ENCODE measurements at places on chromosomes 5 and 9.

DNA sequence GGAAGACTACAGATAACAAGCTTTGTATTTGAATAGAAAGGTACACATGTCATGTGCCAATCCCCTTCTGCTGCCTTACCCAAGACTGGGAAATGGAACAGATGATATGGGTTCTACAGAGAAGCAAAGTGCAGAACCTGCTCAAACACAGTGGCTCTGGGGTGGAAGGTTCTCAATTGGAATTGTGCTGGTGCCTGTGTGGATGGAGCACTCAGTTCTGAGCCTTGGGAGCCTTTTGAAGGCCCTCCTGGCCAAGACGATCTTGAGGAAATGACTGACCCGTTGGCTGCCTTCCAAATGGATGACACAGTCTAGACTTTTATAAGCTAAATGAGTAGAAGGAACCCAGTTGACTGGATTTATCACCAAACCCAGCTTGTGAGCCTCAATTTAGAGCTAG, 4.2 kb upstream of the PRSS3 start:
- DNase-seq = no peak

DNA sequence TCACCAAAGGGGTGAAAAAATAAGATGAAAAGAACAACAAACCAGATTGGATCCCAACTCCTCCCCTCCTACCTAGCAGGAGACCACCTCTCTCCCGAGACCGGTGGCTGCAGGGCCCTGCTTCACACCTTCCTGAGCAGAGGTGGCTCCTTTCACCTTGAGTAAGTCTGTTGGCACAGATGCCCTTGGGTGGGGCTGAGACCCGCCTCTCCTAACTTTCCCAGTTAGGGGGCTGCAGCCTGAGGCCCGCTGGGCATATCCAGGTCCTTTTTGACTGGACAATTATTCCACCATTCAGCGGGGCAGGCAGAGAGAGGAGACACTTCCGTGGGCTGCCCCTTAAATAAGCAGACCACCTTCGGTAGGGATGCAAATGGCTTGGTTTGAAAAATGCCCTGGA, 1.3 kb downstream of the SLC25A48 start:
- no peak for DNase-seq

DNA sequence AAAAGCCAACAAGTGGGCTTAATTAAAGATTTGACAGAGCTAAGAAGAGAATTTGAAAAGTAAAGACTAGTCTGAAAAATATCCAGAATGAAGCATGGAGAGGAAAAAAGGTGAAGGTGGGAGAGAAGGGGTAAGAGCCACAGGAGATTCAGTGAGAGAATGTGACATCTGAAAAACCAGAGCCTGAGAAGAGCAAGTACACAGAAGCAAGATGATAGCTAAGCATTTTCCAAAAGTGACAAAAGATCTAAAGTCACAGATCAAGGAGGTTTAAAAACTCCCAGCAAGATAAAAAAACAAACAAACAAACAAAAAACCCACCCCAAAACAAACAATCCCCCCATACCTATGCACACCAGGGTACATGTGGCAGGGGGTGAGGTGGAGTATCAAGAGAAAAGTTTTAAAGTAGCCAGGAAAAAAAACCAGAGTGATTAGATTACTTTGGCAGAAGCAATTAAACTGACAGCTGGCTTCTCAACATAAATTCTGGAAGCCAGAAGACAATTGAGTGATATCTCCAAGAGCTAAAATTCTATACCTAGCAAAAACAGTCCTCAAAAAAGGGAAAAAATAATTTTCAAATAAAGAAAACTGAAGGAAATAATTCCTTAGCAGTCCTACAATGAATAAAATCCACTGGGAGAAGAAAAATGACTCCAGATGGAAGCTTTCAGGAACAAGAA, 111.4 kb downstream of the RAPGEF6 start:
- DNase-seq = no peak

GRCh38 chr5:179472174-179472573, 78.2 kb upstream of the RUFY1 start:
- DNase-seq = no peak

- DNase-seq = no peak
Observed at GRCh38 chr5:127586811-127587210, 62.1 kb upstream of the CTXN3 start.

DNA sequence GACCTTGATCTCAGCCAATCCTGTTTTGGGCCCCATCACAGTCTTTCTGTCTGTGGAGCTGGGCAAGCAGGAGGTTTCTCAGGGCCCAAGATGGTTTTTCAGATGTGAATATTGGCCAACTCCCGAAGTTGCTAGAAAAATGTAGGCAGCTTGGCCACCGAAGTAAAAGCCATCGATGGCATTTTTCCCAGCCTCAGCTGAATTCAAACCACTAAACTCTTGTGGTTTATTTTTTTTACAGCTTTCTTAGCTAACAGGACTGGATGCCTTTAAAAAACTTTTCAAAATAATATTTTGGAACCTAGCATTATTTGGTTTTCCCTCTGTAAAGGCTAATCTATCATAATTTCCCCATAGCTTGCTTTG, 102.5 kb upstream of the ERCC6L2 start:
- DNase-seq = no peak

- DNase-seq = no peak
Observed at GRCh38 chr9:94761481-94761880, 35.0 kb downstream of the AOPEP start.

- no peak for DNase-seq
Observed at GRCh38 chr9:83471241-83471640, 67.0 kb downstream of the FRMD3 start.

- no peak for DNase-seq
Observed at GRCh38 chr5:32173267-32174010, 680 bp downstream of the GOLPH3 start.

DNA sequence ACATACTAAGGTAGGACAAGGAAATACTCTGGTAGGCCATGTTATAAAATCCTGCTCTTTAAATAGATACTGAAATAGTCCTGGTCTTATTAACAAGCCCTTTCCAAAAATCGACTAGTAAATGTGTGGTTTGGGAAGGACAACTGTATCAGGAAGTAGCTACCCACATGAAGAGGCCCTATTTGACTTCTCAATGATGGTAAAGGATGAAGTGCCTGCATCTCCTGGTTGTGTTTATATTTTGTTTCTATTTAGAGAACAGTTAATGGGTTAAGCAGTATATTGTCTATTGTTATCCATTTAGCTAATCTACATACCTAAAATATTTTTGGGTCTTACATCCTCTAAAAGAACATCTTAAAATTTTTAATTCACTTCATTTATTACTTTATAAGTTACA, 12.5 kb downstream of the GDF9 start:
- DNase-seq = no peak

DNA sequence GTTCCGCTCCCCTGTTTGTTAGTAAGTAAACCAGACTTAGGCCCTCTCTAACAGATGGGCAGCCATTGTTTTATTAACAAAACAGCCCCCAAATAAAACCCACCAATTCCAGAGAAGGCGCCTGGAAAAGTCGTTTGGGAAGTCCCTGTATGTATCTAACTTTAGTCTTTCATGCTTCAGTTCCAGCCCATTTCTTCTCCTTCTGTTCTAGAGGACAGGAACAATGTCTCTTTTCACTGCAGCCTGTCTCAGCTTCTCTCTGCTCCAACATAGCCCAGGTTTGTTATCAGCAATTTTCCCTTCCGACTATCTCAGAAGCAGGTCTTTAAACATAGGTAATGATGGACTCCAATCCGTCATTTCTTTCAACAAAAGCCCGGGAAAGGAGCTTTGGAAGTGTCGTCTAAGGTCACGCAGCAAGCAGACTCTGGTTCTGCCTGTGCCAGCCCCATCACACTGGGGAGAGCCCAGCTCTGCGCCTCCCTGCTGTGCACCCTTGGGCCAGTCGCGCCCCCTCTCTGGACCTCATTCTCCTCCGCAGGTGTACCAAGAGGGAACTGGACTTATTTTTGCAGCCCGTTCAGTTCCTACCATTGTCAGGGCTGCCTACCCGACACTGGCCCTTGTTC, 9.6 kb upstream of the AKNA start:
- DNase-seq = no peak

DNA sequence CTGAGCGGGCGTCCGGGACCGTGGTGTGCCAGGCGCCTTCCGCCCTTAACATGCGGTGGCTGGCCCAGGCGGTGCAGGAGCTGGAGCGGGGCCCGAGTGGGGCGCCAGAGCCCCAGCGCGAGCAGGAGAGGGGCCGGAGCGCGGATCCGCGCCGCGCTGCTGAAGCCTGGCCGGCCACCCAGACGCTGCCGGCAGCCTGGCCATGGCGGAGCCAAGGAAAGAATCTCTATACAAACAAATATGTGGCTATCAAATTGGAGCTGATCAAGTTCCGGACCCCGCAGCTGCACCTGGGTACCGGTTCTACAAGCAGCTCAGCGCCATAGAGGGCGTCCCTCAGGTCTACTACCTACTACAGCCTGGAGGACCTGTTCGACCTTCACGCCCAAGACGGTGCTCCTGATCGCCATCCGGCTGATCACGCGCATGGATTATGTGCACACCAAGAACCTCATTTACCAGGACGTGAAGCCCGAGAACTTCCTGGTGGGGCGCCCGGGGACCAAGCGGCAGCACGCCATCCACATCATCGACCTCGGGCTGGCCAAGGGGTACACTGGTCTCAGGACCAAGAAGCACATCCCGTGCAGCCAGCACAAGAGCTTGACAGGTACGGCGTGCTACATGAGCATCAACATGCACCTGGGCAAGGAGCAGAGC, 55.8 kb downstream of the JAK2 start:
- DNase-seq = no peak

DNA sequence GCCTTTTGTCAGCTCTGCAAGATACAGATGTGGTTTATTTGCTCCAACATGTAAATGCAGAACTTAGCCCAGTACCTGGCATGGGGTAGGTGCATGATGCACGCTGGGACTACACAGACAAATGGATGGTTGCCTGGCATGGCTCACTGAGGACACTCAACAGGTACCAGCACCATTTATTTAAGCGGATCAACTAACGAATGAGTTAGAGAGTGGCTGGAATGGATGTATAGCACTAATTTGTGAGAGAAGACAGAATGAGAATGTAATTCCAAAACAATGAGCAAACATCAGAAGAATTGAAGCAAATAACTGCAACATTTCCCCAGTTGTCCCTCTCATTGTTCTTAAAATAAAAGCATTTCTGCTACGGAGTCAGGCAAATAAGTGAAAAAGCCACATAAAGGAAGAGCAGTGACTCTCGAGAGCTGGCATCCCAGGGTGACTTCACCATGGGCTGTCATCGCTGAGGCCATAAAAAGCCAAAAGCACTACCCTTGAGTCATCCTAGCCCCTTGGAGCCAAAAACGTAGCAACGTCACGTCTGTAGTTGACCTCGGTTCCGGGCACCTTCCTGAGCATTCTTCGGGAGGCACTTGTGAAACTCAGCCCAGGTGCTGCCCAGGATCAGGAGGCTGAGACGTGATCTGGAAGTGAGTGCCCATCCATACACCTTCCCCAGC, 290.3 kb downstream of the NSG2 start:
- DNase-seq = no peak

- no peak for DNase-seq
Observed at GRCh38 chr5:98934546-98934945, 5.7 kb upstream of the CHD1 start.

- DNase-seq = no peak
Observed at GRCh38 chr5:170067152-170067551, 38.5 kb upstream of the FOXI1 start.

GRCh38 chr5:68991279-68992084, 102.3 kb upstream of the SLC30A5 start:
- DNase-seq = no peak

GRCh38 chr5:147796556-147797308, 14.2 kb upstream of the JAKMIP2 start:
- no peak for DNase-seq

DNA sequence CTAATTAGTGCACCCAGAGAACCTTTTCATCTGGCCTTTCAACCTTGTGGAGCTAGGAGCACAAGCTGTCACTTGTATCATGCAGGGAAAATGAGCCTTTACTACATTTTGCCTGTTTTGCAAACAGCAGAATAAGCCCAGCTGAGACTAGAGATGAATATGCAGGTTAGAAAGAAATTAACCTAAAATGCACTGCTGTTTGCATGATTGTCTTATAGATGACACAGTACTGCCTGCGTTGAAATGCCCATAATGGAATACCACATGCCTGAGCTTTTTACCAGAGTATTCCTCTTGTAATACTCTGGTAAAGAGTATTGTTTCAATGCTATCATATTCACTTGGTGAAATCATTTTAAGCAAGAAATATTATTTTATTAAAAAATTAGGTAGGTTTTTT, 90.7 kb downstream of the SNX24 start:
- no peak for DNase-seq

- DNase-seq = no peak
Observed at GRCh38 chr5:179130101-179130681, 70.0 kb downstream of the ZNF354C start.

- DNase-seq = no peak
Observed at GRCh38 chr9:121178676-121179372, 22.8 kb downstream of the RAB14 start.

DNA sequence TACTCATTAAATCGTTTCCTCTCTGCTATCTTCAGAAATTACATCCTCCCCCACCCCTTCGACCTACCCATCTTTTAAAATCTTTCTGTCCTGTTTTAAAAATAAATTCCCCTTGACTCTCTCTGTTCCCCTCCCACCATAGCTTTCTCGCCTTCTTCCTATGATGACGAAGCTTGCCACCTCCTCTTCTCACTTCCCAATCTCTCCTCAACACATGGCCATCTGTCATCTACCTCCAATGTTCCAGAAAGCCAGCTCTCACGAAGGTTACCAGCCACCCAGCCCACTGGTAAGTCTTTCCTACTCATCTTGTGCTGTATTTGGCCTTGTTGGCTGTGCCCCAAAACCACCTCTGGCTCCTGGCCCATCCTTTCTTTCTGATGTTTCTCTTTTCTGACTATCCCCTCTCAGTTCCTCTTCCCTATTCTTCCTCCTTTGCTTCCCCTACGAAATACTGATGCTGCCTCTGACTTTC, 346.3 kb downstream of the ENC1 start:
- DNase-seq = no peak

GRCh38 chr5:172095368-172096206, 89.1 kb upstream of the FBXW11 start:
- DNase-seq = no peak

- DNase-seq = no peak
Observed at GRCh38 chr9:123678038-123678877, 251.7 kb downstream of the DENND1A start.

- DNase-seq = no peak
Observed at GRCh38 chr9:114930056-114930812, at the start of gene TNFSF8. TNFSF8 (minus strand) TSS chr9:114930591; CDS start chr9:114930303, 288 bp downstream.

DNA sequence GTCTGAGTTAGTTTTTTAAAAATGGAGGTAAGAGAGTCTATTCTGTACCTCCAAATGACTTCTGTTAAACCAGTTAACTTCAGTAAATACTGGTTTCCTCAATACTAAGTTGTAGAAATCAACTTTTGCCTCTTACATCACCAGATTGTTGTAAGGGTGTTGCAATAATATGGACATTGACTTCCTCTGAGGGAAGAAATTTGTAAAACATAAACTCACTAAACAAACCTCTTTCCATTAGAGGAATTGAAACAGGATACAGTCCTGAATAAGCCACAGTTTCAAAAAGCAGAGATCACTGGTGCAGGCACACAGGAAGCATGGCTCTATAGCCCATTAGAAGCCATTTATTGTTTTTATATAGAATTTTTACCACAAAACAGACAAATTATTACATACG, 32.7 kb upstream of the SLCO6A1 start:
- DNase-seq = no peak

GRCh38 chr9:76018235-76018634, 127.8 kb downstream of the PCSK5 start:
- no peak for DNase-seq
